ENCODE measurements at places on chromosomes 5 and 9.
A peak's percentile ranks its signal among the peaks of the same experiment; 100 is the strongest.

DNA sequence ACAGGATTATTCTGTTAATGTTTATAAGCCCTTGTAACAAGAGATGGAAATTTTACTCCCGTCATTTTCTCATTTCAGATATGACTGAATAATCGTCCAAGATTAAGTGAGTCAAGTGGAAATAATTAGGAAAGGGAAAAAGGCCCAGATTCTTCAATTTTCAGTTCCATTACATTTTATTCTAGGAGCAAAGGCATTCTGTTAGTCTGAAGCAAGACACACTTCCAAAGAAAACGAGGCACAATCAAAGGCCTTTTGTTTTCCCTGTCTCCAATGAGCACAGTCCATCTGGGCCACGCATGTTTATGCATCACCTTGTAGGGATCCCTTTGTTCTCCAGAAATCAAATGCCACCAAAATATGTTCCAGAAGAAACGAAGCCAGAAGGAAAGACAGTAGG, 382.9 kb upstream of the RFX3 start:
- DNase-seq = no peak

DNA sequence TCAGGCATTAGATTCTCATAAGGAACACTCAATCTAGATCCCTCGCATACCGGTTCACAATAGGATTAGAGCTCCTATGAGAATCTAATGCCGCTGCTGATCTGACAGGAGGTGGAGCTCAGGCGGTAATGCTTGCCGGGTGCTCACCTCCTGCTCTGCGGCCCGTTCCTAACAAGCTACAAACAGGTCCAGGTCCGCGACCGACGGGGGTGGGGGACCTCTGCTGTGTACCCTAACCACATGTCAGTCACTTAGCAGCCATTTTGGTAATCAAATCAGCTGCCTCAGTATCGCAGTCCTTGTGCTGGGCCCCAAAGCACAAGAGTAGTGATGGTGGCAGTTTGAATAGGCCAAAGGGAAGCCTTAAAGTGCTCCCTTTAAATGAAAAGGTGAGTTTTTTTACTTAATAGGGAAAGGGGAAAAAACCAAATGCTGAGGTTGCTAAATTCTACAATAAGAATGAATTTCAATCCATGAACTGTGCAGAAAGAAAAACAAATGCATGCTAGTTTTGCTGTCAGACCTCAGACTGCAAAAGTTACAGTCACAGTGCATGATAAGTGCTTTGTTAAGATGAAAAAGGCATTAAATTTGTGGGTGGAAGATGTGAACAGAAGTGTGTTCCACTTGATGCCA, 67.0 kb upstream of the TNPO1 start:
- no peak for DNase-seq

GRCh38 chr9:107734256-107735013, 244.9 kb upstream of the KLF4 start:
- DNase-seq = no peak

GRCh38 chr5:157357823-157358222, 91.9 kb downstream of the CYFIP2 start:
- no peak for DNase-seq

- DNase-seq = no peak
These were observed 28.7 kb downstream of the PTTG1 start for GRCh38 chr5:160450164-160450932.

DNA sequence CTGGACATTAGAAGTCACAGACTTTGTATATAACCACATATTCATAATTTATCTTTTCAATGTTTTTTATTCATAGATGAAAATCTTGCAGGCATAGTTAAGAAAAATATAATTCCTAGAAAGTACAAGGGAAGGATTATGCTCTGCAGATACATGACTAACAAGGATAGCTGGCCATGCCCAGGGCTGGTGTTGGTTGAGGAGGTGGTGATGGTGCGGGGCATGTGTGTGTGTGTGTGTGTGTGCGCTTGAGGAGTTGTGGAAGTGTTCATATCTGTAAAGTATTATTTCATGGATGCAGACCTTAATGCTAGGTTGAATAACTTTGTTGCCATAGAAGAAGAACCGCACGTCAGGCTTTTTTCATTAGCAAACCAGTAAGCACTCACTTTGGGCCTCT, 1.3 kb downstream of the S1PR3 start:
- no peak for DNase-seq

DNA sequence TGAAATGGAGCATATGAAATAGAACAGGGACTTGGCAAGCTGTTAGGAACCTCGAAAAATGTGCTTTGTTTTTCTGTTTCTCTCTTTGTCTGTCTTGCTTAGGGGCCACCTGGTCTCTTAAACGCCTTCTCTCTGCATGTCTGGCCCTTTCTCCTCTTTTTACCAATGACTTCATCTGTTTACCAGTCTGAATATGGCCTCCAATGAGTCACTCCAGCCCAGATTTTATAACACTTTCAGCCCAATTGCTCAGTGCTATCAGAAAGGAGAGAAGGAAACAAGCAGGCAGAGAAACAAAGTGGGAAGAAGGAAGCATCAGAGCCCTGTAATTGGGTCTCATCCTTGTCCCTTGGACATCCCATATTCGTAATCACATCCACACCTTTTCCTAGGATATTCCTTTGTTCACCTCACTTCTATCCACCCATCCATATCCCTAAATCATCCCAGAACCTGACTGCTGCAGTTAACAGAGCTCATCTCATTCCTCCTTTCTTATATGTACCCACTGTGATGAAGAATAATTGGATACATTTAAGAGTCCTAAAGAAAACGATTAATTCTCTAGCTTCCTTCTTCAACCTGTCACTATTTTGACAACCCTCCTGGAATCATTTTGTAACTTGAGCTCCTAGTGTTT, 151.8 kb upstream of the GPR151 start:
- DNase-seq = peak; percentile 26

DNA sequence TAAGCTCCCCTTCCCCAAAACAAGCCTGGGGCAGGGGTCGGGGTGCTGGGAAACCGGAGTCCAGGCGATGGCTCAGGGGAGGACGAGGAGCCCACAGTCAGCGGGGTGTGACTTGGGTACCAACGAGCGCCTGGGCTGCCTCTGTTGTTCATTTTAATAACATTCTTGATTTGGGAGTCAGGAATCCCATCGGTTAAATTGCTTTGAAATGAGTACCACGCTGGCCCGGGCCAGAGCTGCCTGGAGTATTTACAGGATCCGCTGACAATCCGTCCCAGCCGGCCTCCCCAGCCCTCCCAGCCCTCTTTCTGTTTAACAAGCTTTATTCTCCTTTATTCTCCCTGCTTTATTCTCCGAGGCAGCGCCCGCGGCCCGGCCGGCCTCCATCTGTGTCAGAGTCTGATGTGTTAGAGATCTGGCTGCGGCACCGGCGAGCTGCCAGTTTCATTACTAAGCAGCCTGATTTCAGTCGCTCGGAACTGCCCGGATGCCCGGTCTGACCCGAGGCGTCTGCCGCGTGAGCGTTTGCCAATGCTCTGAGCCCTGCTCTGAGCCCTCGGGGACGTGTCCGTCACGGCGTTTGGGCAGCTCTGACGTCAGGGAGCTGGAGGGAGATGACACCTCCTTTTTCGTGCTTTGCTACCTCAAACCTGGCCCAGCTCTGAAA, 16.5 kb upstream of the QRFP start:
- DNase-seq = no peak

DNA sequence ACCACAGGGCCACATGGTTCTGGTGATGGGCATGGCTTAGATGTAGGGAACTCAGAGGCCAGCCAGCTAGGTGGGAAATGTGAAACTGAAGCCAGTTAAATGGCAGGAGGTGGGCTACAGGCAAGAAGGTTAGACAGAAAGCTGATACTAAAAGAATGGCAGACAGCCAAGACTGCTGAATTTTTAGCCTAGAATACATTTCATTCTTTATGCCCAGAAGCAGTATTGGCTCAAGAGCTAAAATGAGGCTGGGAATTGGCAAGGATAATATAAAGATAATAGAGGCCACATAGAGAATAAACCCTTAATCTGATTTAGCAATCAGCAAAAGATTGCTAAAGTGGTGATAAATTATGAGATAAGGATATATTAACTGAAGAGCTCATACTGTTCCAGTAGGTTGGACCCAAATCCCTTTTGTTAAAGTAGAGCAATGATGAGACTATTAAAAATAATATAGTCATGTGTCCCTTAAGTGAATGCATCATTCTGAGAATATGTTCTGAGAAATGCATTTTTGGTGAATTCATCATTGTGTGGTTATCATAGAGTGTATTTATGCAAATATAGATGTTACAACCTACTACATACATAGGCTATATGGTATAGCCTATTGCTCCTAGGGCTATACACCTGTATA, 234.3 kb downstream of the CHSY3 start:
- DNase-seq = no peak

- DNase-seq = no peak
These were observed 175.3 kb downstream of the SLF1 start for GRCh38 chr5:94793816-94794198.

GRCh38 chr9:77457916-77458592, 190.1 kb downstream of the GNA14 start:
- DNase-seq = peak; percentile 69

GRCh38 chr5:104739905-104740304, 1177.3 kb upstream of the NUDT12 start:
- DNase-seq = no peak

DNA sequence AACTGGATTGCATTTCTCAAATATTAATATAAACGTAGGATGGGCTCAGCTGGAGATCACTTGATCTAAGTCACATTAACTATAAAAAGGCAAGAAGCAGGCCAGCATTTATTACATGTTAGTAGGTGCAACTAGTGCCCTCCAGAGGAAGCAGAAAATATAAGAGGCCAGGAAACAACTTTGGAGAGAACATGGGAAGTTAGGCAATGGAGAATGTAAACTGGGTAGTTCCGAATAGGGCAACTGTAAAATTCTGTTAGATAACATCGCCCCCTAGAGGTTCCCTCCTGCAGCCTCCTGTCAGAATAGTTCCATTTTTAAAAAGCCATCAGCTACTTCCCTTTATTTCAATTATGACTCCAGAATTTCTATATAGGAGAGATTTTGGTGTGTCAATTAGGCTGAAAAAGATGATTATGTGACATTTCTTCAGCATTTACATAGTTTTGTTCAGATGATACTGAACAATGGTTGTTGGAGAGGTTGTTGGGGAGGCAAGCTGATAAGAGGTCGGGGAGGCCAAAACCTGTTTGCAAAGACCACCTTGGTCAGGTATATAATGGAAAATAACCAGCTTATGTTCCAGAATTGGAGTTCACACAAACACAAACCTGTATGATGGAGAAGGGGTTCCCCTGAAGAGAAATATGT, 22.4 kb downstream of the CCL28 start:
- peak; percentile 73 for DNase-seq

DNA sequence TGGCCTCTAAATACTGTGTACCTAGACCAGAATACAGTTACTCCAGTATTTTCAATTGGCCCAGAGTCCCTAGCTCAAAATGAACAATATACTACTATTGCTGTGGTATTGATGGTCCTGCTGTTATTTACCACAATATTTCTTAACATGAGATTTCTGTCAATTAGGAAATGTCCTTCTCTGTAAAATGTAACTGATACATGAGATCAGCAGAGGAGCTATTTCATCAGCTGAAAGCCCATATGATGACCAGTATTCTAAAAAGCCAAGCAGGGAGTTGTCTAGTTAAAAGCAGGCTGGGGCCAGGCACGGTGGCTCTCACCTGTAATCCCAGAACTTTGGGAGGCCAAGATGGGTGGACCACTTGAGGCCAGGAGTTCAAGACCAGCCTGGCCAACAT, 187.7 kb upstream of the PTGER4 start:
- no peak for DNase-seq

- no peak for DNase-seq
These were observed 213.0 kb downstream of the FSTL4 start for GRCh38 chr5:133399247-133399891.

DNA sequence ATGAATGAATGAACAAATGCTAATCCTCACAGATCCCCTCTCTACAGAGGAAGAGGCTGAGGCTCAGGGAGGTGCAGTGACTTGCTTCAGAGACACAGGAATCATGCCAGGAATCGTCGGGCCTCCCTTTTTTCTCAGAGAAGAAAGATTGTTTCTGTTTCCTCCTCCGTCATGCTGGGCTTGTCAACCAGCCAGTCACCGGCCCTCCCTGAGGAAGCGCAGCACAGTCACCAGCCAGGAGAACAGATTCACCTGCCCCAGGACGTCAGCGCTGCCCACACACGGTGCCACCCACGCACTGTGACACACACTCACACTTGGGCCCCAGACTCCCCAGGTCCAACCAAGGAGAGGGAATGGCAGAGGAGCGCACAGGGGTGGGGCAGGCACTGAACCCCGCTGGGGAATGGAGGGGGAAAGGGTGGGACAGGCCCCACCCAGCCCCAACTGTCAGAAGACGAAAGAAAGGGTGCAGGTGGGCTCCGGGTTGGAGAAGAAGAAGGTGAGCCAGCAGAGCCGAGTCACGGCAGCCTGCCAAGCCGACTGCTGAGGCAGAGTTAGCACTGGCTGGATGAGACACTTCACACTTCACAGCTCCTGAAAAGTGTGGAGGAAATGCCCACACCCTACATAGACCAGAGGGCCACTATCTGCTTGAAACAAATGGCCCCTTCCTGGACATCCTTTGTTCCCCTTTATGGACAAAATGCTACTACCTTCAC, 13.8 kb upstream of the ERGIC1 start:
- no peak for DNase-seq

GRCh38 chr5:40515476-40515875, 164.2 kb upstream of the PTGER4 start:
- DNase-seq = no peak

DNA sequence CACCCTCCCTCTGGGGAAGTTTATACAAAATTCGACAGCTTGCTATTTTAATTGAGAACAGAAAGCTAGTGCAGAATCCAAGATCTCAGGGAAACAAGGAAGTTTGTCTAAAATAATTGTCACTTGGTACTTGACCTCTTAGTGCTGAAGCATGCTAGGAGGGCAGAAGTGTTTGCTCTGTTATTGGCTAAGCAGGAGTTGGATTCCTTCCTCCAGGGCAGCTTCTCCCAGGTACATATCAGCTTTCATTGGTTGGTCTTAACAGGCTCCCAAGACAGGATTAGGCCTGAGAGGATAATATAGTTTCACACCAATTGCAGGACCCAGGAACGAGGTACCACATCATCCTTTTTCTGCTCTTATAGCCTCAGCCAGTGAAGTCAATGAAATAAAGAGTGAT, 432.8 kb downstream of the IRX1 start:
- no peak for DNase-seq

DNA sequence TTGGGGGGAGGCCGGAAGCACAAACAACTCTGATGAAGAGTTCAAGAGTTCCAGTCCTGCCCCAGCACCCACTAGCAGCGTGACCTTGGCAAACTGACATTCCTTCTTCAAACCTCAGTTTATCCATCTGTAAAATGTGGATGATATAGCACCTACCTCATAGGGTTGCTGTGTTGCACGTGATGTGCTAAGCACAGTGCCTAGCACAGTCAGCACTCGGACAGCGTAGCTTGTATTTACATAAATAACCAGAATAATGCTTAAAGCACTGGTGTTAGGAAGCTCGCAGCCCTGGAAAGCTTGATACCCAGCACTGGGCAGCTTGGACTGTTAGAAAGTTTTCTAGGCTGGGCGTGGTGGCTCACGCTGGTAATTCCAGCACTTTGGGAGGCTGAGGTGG, 5.1 kb downstream of the PKN3 start:
- DNase-seq = no peak

DNA sequence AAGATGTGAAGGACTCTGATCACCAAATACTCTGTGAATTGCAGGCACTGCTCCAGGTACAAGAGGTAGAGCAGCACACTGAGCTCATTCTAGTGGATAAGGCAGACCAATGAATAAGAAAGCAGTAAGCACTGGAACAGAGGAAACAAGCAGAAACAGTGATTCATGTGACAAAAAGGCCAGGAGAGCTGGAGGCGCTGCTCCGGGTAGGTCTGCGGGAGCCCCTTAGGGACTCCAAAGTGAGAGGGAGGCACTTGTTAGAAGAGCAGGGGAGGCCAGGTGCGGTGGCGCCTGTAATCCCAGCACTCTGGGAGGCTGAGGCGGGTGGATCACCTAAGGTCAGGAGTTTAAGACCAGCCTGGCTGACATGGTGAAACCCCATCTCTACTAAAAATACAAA, 231.6 kb upstream of the NFIL3 start:
- DNase-seq = no peak
